ENCODE measurements at places on chromosomes 13 and 19. TPM values are rescaled to one million over a fixed set of nuclear protein-coding genes. Genes with fewer than 3 reads are reported as not detected.

Gene STAP2
- 37.3 TPM for polyA plus RNA-seq

Gene DENND1C
- 3.6 TPM for polyA plus RNA-seq

Gene BSPH1
- polyA plus RNA-seq = not detected

- no peak for DNase-seq
Observed at GRCh38 chr13:63578796-63579195, 2163.1 kb upstream of the PCDH20 start.

- DNase-seq = no peak
Observed at GRCh38 chr19:10517361-10517759, at the start of gene S1PR5. S1PR5 (minus strand) TSS chr19:10517447; CDS start chr19:10515011, 2,436 bp downstream.

GRCh38 chr13:94329277-94329676, 150.2 kb downstream of the DCT start:
- DNase-seq = no peak

DNA sequence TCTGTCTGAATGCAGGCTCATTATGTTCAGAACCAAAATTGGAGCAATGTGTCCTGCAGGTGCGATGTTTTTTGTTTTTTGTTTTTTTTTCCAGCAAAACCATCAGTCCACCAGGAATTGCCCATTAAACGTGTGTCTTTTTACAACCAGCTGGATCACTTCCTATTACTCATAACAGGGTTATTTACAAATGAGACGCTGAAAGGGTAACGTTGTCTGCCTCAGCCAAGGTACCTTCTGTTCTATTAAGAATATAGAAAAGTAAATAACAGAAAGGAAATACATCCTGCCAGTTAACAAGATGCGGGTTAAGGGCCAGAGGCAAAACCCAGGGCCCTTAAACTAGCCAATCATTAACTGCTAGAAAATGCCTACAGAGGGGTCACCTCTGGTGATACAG, 590.4 kb downstream of the TBC1D4 start:
- DNase-seq = no peak

DNA sequence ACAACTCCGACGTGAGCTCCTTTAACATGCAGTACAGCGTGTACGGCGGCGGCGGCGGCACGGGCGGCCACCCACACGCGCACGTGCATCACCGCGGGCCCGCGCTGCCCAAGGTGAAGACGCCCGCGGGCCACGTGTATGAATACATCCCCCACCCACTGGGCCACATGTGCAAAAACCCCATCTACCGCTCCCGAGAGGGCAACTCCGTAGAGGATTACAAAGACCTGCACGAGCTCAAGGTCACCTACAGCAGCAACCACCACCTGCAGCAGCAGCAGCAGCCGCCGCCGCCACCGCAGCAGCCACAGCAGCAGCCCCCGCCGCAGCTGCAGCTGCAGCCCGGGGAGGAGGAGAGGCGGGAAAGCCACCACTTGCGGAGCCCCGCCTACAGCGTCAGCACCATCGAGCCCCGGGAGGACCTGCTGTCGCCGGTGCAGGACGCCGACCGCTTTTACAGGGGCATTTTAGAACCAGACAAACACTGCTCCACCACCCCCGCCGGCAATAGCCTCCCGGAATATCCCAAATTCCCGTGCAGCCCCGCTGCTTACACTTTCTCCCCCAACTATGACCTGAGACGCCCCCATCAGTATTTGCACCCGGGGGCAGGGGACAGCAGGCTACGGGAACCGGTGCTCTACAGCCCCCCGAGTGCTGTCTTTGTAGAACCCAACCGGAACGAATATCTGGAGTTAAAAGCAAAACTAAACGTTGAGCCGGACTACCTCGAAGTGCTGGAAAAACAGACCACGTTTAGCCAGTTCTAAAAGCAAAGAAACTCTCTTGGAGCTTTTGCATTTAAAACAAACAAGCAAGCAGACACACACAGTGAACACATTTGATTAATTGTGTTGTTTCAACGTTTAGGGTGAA, 6.6 kb downstream of the SLITRK5 start:
- DNase-seq = no peak
